Kidney capillary endothelial cell (primary cell): ENCODE measurements at places on chromosomes 3 and 15.
A peak's percentile ranks its signal among the peaks of the same experiment; 100 is the strongest.

- DNase-seq = no peak
Measured at GRCh38 chr3:121809249-121809648, 25.6 kb downstream of the IQCB1 start.

- DNase-seq = peak; percentile 65
Measured at GRCh38 chr3:177977381-177978158, 558.7 kb upstream of the KCNMB2 start.

DNA sequence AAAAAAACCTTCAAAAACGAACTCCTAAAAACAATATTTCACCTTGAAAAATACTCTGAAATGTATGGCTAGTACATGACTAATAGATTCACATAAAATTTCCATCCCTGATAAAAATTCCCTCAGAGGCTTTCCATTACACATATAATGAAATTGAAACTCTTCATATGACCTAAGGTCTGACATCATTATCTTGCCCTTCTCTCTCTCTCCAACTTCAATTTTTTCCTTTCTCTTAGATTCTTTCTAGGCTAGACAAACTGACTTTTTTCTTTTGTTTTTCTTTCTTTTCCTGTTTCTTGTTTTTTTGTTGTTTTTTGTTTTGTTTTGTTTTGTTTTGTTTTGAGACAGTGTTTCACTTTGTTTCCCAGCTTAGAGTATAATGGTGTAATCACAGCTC is 1220.5 kb downstream of the ROBO2 start:
- DNase-seq = no peak

DNA sequence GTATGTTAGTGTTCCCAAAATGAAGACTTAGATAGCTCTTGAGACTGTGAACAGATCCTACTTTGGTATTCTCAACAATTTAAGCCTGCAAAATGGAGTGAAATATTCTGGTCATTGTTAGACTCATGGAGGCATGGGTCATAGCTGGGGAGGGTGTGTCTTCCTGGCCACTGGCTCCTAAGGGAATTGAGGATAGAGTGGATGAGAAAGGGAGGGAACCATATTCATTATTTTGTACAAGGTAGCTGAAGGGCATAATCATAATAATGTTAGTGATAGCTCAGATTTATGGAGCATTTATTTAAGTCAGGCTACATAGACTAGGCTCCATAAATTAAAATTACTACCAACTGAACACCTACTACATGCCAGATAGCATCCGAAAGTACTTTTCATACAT is 253.6 kb downstream of the NR1D2 start:
- no peak for DNase-seq

- no peak for DNase-seq
Measured at GRCh38 chr3:126859415-126860246, 123.3 kb upstream of the PLXNA1 start.

- DNase-seq = no peak
Measured at GRCh38 chr15:41416128-41416741, 660 bp upstream of the RTF1 start.

GRCh38 chr3:185760550-185760949 is 64.3 kb downstream of the IGF2BP2 start:
- no peak for DNase-seq

DNA sequence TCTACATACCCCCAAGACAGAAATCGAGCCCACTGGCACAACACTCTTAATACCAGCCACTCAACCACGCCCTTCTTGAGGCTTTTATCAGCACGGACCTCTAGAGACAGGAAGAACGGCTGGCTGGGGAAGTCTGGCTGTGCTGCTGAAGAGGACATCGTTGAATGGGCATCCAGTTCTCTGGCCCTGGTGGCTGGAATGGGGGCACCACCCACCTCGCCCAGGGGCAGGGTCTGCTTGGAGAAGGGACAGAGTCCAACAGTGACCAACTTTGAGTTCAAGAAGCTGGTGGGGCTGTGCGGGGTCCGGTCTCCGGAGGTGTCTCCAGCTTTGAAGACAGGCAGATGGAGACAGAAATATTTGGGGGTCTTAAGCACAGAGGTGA is 77.5 kb downstream of the ATP10A start:
- no peak for DNase-seq

DNA sequence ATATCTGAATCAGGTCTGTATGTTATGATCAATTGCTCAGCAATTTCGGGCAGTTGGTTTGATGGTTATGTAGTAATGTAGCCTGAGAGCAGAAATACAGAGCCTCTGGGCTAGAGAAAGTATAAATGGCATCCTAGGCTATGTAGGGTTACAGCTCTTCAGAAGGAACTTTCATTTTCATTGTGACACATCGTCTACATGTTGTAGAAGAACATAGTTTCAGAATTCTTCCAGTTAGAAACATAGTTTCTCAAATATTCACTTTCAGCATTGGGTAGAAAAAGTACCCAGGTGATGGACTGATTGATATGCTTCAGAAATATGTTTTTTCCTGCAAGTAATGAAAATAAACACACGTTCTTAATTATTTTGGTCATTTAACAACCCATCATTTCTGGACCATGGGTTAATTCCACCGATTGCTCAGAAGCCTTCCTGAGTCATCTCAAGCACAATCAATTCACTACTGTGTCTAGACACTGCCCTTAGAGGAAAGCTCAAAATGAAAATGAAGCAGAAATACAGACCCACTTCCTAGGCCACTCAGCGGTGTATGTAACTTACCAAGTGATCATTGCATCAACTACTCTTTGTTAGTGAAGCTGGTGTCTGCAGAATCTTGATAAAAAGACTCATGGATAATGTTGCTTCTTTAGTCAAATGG is 88.8 kb upstream of the TSEN2 start:
- DNase-seq = no peak

DNA sequence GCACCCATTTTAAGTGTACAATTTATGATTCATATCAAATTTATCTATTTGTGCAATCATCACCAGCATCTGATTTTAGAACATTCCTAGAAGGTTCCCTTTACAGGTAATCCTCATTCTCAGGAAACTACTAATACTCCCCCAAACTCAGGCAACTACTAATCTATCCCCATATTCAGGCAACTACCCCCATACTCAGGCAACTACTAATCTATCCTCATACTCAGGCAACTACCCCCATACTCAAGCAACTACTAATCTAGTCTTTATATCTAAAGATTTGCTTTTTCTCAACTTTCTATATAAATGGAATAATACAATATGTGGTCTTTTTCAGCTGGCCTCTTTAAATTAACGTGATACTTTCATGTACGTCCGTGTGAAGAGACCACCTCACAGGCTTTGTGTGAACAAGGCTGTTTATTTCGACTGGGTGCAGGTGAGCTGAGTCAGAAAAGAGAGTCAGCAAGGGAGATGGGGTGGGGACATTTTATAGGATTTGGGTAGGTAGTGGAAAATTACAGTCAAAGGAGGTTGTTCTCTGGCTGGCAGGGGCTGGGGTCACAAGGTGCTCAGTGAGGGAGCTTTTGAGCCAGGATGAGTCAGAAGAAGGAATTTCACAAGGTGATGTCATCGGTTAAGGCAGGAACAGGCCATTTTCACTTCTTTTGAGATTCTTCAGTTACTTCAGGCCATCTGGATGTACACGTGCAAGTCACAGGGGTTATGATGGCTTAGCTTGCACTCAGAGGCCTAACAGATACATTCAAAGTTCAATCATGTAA is 1444.5 kb upstream of the CADM2 start:
- DNase-seq = no peak

DNA sequence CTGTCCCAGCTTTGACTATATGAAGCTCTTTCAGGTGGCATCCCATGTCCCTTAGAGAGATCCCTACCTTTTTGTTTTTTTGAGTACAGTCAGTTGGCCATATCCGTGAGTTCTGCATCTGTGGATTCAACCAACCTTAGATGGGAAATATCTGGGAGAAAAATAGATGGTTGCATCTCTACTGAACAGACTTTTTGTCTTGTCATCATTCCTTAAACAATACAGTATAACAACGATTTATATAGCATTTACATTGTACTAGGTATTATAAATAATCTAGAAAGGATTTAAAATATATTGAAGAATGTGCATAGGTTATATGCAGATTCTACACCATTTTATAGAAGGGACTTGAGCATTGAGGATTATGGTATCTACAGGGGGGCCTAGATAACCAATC is 65.1 kb downstream of the APBA2 start:
- no peak for DNase-seq

GRCh38 chr3:33910031-33910430 is 111.6 kb downstream of the PDCD6IP start:
- no peak for DNase-seq

DNA sequence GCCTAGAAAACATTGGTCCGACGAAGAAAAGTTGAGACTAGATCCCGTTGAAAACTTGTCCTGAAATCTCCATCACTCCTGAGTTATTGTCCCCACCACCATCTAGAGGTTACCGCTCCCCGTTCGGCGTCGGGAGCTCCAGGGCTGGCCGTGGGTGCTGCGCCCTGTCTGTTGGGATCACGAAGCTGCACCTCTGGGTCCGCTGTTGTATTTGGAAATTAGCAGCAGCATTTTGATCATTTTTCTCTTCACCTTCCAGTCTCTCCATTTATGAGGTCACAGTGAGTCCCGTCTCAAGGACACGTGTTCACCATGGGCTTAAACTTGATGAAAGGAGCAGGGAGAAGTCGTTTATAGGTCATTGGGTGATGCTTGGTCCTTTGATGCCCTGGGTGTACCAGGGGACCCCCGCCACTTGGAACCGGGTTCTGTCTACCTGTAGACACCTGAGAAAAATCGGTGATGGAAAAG is 565 bp downstream of the MANF start:
- no peak for DNase-seq

- no peak for DNase-seq
Measured at GRCh38 chr3:108062051-108062450, 28.8 kb downstream of the CD47 start.

DNA sequence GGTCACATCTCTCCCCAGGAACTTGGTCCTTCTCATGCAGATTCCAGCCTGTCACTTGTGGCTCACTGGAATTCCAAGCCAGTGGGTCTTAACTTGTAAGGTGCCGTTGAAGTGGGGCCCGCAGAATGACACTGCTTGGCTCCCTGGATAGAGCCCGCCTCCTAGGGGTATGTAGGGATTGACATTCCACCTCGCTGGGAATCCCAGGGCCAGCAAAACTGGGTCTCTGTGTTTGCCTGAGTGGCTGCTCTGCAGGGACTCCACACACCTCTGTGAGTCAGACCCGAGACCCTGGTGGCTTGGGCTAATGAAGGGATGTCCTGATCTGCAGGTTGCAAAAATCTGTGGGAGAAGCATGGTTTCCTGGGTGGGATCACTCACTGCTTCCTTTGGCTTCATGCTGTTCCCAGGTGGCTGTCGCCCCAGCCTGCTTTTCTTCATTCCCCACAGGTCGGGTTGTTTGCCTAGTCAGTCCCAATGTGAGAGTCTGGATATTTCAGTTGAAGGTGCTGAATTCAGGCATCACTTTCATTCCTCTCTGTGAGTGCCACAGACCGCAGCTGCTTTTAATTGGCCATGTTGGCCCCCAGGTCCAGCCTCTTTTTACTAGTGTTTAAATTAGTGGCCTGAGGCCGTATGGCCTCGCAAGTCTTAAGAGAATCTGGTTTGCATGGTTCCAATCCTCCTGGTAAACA is 156.0 kb upstream of the TRIM42 start:
- no peak for DNase-seq

- DNase-seq = no peak
Measured at GRCh38 chr3:36488077-36488789, 107.9 kb downstream of the STAC start.

GRCh38 chr3:101017017-101017416 is 23.8 kb upstream of the ABI3BP start:
- peak; percentile 21 for DNase-seq

- DNase-seq = no peak
Measured at GRCh38 chr3:162437480-162437879, 940.9 kb downstream of the OTOL1 start.

- no peak for DNase-seq
Measured at GRCh38 chr3:127417709-127418559, 130.1 kb upstream of the PRR20G start.

DNA sequence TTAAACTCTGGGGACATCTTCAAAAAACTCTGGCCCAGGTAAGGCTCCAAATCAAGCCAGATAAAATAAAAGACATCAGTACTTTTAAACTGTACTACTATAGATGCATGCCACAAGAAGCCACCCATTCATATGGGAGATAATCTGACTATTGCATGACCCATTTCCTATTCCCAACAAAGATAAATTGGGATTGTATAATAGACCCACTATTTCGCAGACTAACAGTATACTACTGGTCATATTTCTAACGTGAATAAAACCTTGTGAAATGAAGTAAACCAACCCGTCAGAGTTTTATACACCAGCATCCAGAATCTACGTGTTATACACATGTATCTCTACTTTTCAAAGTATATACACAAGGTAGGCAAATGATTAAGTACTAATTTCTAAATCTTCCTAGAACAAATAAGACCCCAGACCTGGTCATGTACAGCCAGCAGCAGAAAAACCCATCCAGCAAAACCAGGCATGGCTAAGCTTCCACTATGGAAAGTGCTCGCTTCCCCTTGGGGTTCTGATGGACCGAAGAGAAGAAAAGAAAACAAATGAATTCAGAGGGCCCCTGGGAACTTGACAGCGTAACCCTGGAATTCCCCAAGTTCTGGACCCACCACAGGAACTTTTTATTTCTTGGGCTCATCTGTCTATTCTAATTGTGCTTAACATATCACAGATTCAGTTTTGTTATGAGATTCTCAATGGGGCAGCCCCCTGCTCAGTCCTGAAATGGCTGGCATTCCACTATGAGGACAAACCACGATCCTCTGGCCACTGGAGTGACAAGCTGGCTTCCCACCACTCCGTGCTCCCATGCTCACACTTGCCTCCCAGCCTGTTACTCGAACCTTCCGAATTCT is 69.1 kb downstream of the MB21D2 start:
- no peak for DNase-seq

GRCh38 chr3:64422192-64422591 is 196.9 kb upstream of the PRICKLE2 start:
- no peak for DNase-seq

GRCh38 chr15:41790169-41790568 is 15.9 kb downstream of the MAPKBP1 start:
- DNase-seq = no peak

GRCh38 chr3:114623420-114624046 is 329.7 kb downstream of the TIGIT start:
- DNase-seq = peak; percentile 77

DNA sequence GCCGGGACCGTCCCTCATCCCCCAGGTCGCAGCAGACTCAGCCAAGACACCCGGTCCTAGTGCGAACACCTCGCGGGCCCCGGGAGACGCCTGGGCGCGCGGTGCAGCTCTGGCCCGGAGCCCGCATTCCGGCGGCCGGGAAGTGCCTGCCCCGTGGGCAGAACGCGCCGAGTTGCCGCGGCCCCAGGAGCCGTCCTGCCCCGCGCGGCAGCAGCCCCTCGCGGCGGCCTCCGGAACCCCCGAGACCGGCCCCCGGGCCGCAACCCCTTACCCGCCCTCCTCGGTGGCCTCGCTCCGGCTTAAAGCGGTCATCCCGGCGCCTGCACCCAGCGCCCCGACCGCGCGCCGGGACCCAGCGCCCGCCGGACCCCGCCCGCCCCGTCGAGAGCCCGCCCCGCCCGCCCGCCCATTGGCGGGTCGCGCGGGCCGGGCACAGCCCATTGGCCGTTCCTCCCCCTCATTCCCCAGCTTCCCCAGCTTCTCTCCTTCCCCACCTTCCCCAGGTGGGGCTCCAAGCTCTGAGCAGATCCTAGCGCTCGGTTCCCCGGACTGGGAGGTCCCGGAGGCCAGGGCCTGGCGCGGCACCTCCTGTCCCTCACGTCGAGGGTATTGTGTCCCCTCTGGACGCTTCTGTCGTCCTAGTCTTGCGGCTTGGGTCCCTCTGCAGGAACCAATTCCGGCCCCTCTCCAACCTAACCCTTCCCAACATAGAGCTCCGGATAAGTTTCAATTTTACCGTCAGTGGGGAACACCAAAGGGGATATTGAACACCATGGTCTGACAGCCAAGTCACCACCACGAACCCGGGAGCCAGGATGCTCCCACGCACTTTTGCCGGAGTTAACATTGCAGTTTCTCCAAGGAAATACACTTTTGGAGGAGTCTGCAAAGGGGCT is at the start of gene GRAMD2A:
Gene GRAMD2A (minus strand): TSS at position 328 of the 896 bp plus-strand sequence.
- DNase-seq = peak; percentile 14
